Stimulated activated CD8-positive, alpha-beta memory T cell treated with anti-CD3 and anti-CD28 coated beads, Interleukin-7, amount 100 ng/mL, for 24 hours (primary cell): ENCODE measurements at places on chromosomes 2 and 18.

GRCh38 chr18:6199777-6200176 is 214.9 kb downstream of the L3MBTL4 start:
- no peak for DNase-seq

DNA sequence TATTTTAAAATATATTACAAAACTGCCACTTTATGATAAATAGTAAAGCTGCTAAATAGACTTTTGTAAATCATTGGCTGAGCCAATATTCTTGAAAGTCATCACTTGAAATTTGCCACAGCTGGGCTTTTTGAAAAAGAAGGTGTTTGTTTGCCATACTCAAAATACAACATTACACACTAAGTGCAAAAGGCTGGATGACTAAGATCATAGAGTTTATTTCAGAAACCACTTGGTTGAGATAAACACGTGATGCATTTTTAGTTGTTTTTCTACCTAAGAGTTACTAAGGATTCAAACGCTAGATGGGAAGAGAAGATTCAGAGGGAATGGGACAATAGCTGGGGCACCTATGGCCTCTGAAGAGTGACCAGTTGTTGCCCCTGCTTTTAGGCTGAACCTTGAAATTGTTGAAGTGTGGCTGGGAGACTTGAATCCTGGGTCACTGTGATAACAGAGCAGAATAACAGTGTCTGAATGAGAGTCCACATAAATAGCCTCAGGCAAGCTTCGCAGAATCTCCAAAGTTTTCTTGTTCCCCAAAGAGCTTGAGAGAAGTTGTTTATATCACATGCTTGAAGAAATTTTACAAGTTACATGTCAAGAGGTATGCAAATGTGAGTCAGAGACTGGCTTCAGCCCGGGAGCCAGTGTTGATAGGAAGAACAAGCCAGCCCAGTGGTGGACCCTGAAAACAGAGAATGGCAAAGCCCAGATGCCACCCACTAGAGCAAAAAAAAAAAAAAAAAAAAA is 409.8 kb downstream of the GPD2 start:
- DNase-seq = no peak

DNA sequence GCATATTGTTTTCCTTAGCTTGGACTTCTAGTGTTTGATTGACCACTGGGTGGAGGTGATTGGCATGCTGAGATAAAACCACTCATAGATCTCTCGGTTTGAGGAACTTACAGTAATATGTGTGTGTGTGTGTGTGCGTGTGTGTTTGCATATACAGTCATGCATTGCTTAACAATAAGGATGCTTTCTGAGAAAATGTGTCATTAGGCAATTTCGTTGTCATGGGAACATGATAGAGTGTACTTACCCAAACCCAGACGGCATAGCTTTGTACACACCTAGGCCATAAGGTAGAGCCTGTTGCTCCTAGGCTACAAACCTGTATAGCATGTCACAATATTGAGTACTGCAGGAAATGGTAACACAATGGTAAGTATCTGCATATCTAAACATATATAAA is 167.3 kb downstream of the NYAP2 start:
- no peak for DNase-seq

GRCh38 chr2:66561645-66562303 is 126.8 kb downstream of the MEIS1 start:
- DNase-seq = no peak

- DNase-seq = no peak
These were observed 146.4 kb downstream of the MBD5 start for GRCh38 chr2:148167241-148167766.

DNA sequence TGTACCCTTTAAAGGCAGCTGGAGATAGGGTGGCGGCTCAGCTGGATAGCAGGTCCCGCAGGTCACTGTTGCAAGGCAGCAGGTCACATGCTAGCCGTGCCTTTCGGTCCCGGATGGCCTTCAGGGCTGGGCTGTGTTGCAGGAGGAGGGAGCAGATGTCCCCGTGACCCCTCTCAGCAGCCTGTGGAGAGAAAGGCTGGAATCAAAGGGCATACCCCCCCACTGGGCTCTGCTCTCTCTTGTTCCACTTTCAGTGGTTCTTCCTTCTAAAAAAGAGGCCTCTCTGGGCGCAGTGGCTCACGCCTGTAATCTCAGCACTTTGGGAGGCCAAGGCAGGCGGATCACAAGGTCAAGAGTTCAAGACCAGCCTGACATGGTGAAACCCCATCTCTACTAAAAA is 4.4 kb upstream of the ANKRD23 start:
- DNase-seq = no peak

GRCh38 chr2:237669628-237670392 is 42.4 kb downstream of the LRRFIP1 start:
- no peak for DNase-seq

DNA sequence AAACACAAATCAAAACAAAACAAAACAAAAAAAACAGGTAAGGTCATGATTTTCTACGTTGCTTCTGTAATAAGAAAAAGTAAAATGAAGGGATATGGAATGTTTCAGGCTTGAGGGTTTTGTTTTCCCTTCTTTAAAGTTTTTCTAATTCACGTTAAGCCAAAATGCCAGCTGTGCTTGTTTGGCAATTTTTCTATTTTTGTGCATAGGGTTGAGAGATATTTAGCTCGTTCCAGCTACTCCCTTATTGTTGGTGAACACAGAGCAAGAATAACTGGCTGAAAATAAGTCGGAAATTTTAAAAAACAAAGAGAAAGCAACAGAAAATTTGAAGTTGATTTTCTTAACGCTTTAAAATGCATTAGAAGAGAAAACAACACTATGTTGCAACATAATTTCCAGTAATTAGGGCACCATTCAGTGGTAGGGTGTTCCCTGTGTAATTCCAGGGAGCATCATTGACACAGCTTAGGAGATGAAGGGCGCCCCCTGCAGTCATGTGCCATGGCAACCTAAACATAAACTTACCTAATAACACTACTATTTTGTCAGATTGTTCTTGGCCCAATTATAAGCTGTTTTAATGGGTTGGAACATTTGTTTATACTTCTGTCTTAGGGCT is 99.5 kb downstream of the DTNA start:
- DNase-seq = no peak

DNA sequence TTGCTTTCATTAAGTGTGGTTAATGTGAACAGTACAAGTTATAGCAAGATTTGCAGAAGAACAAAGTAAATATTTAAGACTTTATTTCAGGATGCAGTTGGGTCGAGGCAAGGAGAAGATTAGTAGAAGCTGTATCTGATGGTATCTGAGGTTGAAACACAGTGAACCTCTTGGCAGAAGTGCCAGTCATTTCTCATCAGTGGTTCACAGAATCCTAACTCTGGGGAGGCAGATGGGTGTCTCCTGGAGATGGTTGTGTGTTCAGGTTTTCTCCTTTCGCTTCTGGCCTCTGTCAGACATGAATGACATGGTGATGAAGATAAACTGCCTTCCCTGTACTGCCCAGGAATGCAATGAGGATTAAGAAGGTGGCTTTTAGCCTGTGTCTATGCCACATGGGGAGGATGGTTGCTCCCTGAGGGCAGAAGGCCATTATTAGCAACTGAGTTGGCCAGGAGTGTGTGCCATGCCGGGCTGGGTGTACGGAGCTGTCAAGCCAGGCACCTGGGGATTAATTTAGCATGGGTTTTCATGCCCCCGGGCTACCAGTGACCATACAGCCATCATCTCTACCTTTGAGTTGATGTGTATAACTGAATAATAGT is 28.0 kb downstream of the MGAT5 start:
- no peak for DNase-seq

GRCh38 chr2:197460649-197461048 is 7.3 kb downstream of the COQ10B start:
- no peak for DNase-seq

DNA sequence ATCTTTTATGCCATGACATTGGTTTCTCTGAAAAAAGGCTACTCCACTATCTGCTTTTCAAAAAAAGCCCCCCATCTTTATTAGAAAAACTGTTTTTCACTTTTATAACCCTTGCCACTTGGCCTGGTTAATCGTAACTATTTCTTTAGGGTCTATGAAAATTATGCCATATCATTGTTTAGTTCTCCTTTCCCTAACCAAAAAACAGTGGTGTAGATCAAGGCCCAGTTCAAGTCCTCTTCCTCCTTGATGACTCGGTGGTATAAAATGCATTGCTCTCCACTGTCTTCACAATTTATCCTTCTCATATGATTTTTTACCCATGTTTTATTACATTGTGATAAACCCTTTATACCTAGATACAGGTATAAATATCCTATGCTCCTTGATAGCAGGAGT is 205.5 kb downstream of the ZNF521 start:
- no peak for DNase-seq

DNA sequence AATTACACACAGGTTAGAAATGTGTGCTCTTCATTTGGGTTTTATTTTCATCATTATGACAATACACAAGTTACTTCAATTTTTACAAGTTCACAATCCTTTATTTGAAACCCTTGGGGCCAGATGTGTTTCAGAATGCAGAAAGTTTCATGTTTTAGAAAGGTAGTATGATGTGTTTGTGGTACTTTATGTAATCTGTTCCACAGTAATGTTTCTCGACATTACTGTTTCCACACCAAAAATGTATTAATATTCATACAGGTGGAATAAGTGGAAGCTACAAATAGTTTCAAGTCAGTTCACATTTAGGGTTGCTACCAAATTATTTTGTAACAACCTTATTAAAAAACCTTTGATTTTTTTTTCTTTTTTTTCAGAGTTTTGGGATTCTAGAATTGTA is 10.4 kb downstream of the UBE2E3 start:
- no peak for DNase-seq

- DNase-seq = no peak
These were observed 26.8 kb downstream of the CACNB4 start for GRCh38 chr2:152072011-152072410.

- no peak for DNase-seq
These were observed 11.5 kb upstream of the C2orf42 start for GRCh38 chr2:70202236-70202806.

- DNase-seq = no peak
These were observed 30.0 kb downstream of the MRPL35 start for GRCh38 chr2:86229221-86229620.

DNA sequence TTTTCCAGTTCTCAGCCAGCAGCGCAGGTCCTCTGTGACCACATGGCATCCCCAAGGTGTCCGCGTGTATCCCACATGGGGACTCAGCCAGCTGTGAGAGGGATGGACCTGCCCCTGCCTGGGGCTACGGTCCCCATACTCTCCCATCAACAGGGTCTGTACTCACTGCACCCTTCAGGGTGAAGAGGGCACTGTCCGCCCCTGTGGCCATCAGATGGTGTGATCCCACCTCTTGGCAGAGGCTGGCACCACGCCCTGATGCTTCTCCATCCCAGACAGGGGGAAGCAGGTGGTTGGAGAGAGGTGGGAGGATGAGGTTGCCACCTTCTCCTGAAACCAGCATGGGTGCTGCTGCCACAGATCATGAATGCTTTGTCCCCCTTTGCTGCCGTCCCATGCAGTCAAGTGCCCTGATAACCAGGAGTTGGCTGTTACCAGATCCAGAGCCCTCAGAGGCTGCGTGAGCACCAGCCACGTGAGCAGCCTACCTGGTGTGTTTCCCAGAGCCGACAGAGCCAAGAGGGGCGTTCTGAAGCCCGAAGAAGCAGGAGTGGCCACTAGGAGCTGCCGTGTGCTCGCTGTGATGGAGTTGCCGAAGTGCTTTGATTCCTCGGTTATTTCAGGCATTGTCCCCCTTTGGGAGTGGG is 93.9 kb downstream of the SH3RF3 start:
- DNase-seq = no peak

- no peak for DNase-seq
These were observed 21.8 kb upstream of the IL1R1 start for GRCh38 chr2:102120701-102121159.

GRCh38 chr2:135984199-135985017 is 1.0 kb downstream of the DARS1 start:
- no peak for DNase-seq

GRCh38 chr2:47239119-47239969 is 84.2 kb upstream of the STPG4 start:
- no peak for DNase-seq

- no peak for DNase-seq
These were observed 385.0 kb upstream of the ETAA1 start for GRCh38 chr2:67012165-67012564.

DNA sequence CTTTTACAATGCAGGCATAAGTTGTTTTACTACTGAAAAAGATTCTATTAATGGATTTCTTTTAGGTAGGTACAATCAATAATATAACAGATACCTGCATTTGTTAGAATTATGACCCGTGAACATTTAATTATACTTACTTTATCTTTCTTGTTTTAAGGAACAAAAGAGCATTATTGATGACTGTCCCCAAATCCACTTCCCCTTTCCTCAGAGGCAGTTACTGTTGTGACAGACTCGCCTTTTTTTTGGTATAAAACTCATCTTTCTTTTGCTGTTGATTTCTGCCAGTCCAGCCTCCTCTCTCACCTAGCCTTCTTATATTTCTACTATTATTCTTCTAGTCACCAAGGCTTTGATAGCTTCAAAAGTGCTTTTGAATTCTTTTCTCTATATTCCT is 12.1 kb downstream of the ACTR3 start:
- DNase-seq = no peak
